ENCODE measurements at places on chromosomes 6 and 20.

DNA sequence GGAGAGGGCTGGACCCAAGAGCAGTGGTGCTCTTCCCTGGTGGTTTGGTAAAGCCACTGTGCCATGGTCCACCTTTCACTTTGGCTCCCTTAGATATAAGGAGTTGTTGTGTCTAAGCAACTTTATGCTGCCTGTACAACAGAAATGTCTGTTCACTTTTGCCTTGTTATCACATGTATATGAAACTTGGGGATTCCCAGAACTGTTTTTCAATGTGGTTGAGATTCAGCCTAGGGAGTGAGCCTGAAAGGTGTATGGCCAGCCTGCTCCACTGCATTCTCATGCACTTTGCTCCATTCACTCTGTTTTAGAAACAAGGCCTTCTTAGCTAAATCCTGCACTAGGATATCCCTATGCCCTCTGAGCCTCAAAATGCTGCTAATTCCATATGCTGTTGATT, 234.5 kb upstream of the THEMIS start:
- DNase-seq: no peak

GRCh38 chr20:50977066-50978021, 18.7 kb downstream of the MOCS3 start:
- DNase-seq: no peak

- DNase-seq: no peak
These were observed 29.0 kb downstream of the SLC24A3 start for GRCh38 chr20:19241440-19241839.

GRCh38 chr20:54051068-54051467, 19.3 kb downstream of the BCAS1 start:
- no peak for DNase-seq

- DNase-seq: peak; percentile 78
These were observed 43.3 kb downstream of the LRRC1 start for GRCh38 chr6:53837865-53838769.

DNA sequence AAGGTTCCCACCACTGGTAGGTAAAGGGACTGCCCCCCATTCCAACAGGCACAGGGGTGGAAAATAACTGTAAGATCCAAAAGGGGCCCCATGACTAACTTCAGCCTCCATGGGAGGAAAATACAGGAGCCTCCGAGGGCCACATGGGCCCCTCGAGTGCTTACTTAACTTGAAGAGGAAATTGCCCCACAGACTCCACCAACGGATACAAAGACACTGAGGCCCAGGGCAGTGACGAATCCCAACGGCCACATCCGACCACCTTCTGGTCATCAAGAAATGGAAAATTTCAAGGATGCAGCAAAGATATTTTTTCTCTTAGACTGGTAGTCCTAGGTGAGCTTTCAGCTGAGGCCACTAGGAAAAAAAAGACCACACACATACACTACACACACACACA, 116.0 kb upstream of the MRPS10 start:
- no peak for DNase-seq

DNA sequence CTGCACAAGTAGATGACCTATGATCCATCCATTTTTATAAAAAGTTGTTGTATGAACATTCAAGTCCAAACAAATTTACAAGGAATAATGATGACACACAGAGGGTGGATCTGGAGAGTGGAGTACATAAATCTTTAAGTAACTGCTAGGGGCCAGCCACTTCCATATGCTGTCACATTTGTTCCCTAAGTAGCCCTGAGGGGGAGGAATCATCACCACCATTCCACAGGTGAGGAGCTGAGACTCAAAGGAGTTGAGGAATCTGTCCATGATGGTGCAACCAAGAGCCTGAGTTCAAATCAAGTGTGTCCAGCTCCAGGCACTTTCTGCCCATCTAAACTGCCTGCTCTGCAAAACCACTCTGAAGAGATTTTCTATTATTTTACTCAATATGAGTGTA, 132.1 kb downstream of the AIG1 start:
- DNase-seq: no peak

GRCh38 chr20:48275286-48276020, 490.2 kb upstream of the SULF2 start:
- no peak for DNase-seq

GRCh38 chr20:50052550-50053361, 60.2 kb downstream of the UBE2V1 start:
- DNase-seq: no peak

DNA sequence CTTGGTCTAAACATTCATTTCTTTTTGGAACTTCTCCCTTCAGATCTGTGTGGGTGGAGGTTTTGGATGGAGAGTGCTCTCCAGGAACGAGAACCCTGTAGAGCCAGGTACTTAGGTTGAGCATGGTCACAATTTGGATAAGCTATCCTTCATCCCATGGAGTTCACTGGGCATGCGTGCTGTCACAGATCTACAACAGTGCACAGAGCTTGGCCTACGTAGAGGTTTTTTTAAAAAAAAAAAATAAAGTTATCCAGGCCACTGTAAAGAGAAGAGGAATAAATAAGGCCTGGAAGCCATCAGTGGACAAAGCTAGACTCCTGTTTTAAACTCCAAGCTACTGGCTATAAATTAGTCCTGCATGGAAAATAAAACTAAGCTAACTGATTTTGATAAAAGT, 165.6 kb downstream of the SLC24A3 start:
- DNase-seq: no peak

DNA sequence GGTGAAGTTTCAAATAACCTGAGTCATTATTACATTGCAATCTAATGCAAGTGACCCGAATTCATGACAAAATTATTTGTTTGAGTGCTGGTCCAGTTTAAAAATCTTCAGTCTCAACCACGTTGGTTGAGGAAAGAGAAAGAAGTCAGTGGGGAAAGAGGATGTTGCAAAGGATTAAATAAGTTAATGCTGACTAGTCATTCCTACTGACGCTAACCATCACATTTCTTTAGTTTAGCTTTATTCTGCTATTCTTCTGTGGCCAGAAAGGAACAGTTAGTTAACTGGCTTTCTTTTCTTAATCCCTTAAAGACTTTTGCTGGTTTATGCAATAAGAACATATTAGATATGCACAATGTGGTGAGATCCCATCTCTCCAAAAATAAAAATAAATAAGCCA, 143.8 kb upstream of the FAM83B start:
- no peak for DNase-seq

DNA sequence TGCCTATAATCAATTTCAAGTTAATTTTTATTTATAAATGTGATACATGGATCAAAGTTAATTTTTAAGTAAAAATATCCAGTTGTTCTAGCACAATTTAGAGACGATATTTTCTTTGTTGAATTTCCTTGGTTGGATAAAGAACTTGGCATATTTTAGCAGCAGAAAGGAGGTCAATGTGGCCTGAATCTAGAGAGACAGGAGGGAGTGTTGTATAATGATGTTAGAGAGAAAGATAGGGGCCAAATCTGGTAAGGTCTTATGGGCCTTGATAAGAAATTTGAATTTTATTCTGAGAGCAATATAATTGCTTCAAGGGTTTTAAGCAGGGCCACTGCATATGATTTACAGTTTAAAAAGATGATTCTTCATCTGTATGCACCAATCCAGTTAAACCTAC, 79.4 kb upstream of the OGFRL1 start:
- no peak for DNase-seq

- no peak for DNase-seq
These were observed 9.7 kb upstream of the CCN6 start for GRCh38 chr6:112044196-112044595.

- no peak for DNase-seq
These were observed 388.4 kb upstream of the JARID2 start for GRCh38 chr6:14857501-14857900.

GRCh38 chr6:90295854-90296340, 746 bp downstream of the BACH2 start:
- DNase-seq: peak; percentile 63

- DNase-seq: no peak
These were observed 104.8 kb upstream of the ECI2 start for GRCh38 chr6:4240148-4240547.

DNA sequence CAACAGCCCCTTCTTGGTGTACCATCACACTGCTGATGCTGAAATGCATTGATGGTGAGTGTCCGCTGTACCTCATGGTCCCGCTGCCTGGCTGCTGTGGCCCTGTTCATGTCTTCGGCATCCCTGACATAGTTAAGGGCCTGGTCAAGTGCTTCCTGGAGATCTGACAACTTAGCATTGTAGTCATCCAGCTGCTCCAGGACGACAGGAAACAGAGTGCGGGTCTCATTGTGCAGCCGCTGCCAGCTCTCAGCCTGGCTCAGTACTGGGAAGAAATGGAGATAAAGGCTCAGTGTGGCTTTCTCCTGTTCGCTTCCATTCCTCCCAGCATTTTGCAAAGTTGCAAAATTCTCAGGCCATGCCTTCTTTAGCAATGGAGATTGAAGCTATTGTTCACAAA, 81.8 kb downstream of the LAMA4 start:
- DNase-seq: no peak

DNA sequence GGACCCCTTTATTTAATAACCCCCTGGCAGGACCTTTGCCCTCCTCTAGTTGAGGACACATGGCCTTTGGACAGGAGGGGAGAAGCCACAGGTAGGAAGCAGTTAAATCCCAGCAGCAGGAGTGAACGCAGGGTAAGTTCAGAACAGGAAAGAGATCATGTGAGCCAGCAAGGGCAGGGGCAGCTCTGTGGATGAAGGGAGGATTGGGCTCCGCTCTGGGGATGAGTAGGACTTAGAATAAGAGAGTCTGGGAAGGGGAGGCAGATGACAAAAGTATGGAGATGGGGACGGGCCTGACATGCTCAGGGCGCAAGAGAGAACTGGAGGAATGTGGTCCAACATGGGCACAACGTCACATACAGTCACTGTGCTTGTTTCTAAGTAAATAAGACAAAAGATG, 89.0 kb downstream of the NDUFAF5 start:
- DNase-seq: no peak

GRCh38 chr20:56736285-56736857, 107.3 kb downstream of the TFAP2C start:
- DNase-seq: no peak

DNA sequence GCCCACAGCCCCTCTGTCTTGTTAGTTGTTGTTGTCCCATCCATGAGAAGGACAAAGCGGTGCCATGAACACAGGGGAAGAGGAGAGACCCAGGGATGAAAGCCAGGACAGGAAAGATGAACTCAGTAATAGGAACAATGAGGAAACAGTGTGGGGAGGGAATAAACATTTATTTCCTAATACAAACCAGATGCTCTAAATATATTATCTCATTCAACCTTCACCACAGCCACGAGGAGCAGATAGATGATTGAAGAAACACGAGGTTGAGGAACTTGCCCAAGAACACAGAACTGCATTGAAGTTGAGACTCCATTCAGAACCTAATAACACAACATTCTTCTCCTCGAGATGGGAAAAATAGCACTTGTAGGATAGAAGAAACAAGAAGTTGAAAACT, 53.0 kb upstream of the AIG1 start:
- DNase-seq: no peak

DNA sequence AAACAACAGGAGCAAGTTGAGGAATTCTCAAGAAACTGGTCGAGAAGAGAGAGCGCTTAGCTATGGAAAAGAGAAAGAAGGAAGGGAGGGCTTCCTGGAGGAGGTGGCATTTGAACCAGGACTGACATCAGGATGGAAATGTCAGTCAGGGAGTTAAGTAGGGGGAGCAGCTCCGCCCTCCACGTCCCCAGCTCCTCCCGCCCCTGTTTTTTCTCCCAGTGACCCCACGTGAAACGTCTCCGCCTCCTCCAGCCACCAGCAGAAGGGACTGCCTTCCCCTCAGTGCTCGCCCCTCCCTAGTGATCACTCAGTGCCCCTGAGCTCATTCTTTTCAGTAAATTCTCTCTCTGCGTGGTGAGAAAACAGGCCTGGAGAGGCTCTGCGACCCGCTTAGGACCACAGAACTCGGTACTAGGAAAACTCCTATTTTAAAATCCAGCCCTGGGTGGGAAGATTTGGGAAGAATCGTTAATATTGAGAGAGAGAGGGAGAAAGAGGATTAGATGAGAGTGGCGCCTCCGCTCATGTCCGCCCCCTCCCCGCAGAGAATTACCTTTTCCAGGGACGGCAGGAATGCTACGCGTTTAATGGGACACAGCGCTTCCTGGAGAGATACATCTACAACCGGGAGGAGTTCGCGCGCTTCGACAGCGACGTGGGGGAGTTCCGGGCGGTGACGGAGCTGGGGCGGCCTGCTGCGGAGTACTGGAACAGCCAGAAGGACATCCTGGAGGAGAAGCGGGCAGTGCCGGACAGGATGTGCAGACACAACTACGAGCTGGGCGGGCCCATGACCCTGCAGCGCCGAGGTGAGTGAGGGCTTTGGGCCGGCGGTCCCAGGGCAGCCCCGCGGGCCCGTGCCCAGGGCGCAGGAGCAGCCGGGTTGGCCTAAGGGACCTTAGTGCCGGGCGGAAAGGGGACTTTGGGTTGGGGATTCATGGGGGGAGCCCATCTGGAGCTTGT, 4.6 kb downstream of the HLA-DPB1 start:
- DNase-seq: no peak

- no peak for DNase-seq
These were observed 48.7 kb upstream of the SAMD5 start for GRCh38 chr6:147459780-147460179.

DNA sequence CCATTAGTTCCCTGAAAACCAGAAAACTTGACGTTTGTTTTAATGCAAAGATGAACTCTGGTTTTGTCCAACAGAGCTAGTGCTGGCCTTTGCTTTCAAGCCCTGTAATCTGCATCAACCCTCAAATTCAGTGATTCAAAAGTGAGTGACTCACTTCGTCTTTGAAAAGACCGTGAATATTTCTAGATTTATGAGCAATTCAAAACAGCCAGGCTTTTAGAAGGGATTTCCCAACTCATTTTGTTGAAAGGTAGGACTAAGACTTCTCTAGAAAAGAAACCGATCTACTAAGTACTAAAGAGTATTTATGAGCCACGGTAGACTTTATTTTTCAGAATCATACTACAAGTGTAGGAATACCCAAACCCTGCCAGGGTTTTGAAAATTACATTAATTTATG, 121.5 kb downstream of the UST start:
- no peak for DNase-seq

DNA sequence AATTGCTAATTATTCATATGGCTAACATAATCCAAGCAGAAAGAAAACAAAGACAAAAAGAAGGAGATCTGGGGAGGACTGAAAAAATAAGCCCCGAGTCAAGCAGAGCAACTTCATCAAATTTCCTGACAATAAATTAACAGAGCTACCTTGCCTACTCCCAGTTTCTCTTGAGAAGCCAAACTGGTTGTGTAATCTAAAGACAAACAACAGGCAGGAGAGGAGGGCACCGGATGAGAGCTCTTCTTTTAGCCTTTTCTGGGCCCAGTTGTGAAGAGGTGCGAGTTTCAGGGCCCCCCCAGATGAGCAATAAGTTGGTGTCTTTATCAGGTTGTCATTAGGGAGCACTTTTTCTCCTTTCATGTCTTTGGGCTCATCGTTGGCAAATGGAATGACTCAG, 197.1 kb upstream of the PCSK2 start:
- DNase-seq: no peak

Data from NCI-H1105 treated with DMSO at 0.1 percent for 48 hours (cell line).